ENCODE measurements at places on chromosomes 5 and 9. TPM values are rescaled to one million over a fixed set of nuclear protein-coding genes. Genes with fewer than 3 reads are reported as not detected.

CTSV gene
- 0.38 TPM for polyA plus RNA-seq

OTP gene
- 8.8 TPM for polyA plus RNA-seq

- no peak for DNase-seq
Observed at GRCh38 chr5:176360894-176361436, 599 bp downstream of the KIAA1191 start.

RPL35 gene
- polyA plus RNA-seq: 2,907 TPM

ORM2 gene
- polyA plus RNA-seq: not detected

Data from GM12878 (cell line).